H9 (cell line): ENCODE measurements at places on chromosomes 7 and 10.

DNA sequence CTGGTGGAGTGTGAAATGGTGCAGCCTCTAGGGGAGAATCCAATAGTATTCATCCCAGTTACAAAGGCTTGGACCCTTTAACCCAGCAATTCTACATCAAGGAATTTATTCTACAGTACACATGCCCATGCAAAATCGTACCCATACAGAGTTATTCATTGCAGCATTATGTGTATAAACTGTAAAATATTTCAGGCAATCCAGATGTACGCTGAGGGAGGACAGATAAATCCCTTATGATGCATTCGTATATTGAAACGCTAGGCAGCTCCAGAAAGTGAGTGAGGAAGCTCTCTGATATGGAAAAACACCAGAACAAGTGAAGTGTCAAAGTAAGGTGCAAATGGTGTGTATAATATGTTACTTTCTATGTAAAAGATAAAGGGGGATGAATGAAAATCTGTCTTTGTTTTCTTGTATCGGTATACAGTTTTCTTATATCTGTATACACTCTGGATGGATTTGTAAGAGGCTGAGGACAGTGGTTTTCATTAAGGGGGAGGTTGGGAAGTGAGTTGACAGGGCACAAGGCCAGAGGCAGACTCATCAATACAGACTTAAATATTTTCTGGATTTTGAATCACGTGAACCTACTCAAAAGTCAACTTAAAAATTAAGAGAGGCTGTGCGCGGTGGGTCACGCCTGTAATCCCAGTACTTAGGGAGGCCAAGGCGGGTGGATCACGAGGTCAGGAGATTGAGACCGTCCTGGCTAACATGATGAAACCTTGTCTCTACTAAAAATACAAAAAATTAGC is 17.1 kb downstream of the VWA2 start:
- H3K27me3 ChIP-seq, result no peaks in the 10 kb centered on the region
- H3K4me3 ChIP-seq, result no peak overlapping the region
- H3K4me1 ChIP-seq, result no peaks in the 10 kb centered on the region
- H3K36me3 ChIP-seq, result peaks cover 9% of the 10 kb centered on the region
- DNase-seq, result no peak

GRCh38 chr10:43861966-43862751 is 213.5 kb upstream of the ZNF32 start:
- H3K4me1 ChIP-seq, result no peaks in the 10 kb centered on the region
- H3K27ac ChIP-seq, result no peak overlapping the region
- no peaks in the 10 kb centered on the region for H3K36me3 ChIP-seq
- H3K27me3 ChIP-seq, result no peaks in the 10 kb centered on the region

- H3K4me3 ChIP-seq, result no peak overlapping the region
- H3K4me1 ChIP-seq, result peaks cover 13% of the 10 kb centered on the region; the same call in 1 of the 2 replicates
- DNase-seq, result no peak
- H3K36me3 ChIP-seq, result no peaks in the 10 kb centered on the region
- H3K27me3 ChIP-seq, result no peaks in the 10 kb centered on the region
- H3K27ac ChIP-seq, result no peak overlapping the region
These were observed 46.1 kb downstream of the PAX2 start for GRCh38 chr10:100791369-100792058.

- H3K27me3 ChIP-seq, result peaks cover 9% of the 10 kb centered on the region; the same call in 1 of the 2 replicates
- H3K27ac ChIP-seq, result no peak overlapping the region
- peak; percentile 93 for DNase-seq
- H3K36me3 ChIP-seq, result no peaks in the 10 kb centered on the region
These were observed 2.4 kb upstream of the INHBA start for GRCh38 chr7:41705109-41705901.

GRCh38 chr10:78595269-78595619 is 473.5 kb upstream of the ZMIZ1 start:
- peak; percentile 6 for DNase-seq
- H3K27me3 ChIP-seq, result no peaks in the 10 kb centered on the region
- H3K4me1 ChIP-seq, result no peaks in the 10 kb centered on the region
- H3K4me3 ChIP-seq, result no peak overlapping the region

GRCh38 chr7:74388880-74389415 is 64.8 kb upstream of the GTF2IRD1 start:
- H3K36me3 ChIP-seq, result peaks cover 7% of the 10 kb centered on the region
- H3K4me3 ChIP-seq, result no peak overlapping the region
- no peak for DNase-seq
